Mucosa of descending colon (tissue), 3 donors: ENCODE measurements at places on chromosomes 4 and X. TPM values are rescaled to one million over a fixed set of nuclear protein-coding genes. Genes with fewer than 3 reads are reported as not detected.

DNA sequence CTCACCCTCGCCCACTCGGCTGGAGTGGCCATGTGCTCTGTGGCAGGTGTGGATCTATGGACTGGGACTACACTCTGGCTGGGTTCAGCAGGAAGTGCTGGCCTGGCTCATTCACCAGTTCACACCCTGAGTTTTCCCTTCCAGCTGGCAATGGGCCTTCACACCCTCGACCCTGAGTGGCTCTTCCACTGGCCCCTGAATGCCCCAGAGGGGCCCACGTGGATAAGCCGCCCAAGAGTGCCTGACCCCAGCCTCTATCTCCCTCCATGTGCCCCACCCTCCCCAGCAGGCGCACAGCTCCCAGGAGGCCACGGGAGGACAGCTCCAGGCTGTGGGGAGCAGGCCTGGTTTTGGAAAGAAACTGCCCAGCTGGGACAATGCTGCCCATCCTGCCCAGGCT lies 234.1 kb downstream of the AFAP1 start:
- DNase-seq, result no peak

- no peak for DNase-seq
Measured at GRCh38 chr4:136768925-136769275, 763.4 kb downstream of the PCDH18 start.

- DNase-seq, result no peak
Measured at GRCh38 chr4:173752610-173753230, 222.7 kb upstream of the HAND2 start.

The DRP2 gene
- 0.70 TPM for total RNA-seq

The GYG2 gene
- 3.7 TPM for total RNA-seq
